Activated naive CD4-positive, alpha-beta T cell treated with anti-CD3 and anti-CD28 coated beads for 36 hours (primary cell): ENCODE measurements at places on chromosomes 5 and 9.
A peak's percentile ranks its signal among the peaks of the same experiment; 100 is the strongest.

DNA sequence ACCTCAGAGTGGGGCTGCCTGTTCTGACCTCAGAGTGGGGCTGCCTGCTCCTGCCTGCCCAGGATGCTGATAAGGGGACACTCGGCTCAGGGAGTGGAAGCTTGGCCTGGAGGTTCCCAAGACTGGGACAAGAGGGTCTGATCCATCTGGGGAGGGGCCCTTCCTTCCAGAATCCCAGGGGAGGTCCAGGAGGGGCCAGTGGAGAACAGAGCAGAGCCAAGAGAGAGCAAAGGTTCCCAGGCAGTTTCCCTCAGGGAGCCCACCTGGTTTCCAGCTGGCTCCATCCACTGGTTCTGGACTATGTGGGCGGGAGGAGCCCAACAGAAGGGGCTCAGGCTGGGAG, 49.1 kb upstream of the RNU6ATAC start:
- DNase-seq: no peak

GRCh38 chr9:36292641-36293040, 34.4 kb upstream of the GNE start:
- no peak for DNase-seq

DNA sequence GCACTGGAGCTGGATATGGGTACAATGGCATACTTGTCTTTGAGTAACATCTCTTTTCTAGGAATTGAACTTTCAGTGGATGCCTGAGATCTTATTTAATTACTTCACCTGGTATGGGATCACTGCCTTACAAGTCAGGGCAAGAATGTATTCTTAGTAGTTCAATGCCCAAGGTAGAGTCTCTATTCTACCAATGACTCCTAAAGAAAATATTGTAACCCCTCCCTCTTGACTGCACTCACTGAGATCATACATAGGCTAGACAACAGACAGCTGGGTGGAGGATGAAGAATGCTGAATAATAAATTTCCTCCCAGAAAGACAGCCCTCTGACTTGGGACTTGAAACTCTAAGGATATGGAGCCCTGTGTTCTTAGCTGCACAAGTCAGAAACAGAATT, 1216.3 kb upstream of the ACO1 start:
- no peak for DNase-seq

DNA sequence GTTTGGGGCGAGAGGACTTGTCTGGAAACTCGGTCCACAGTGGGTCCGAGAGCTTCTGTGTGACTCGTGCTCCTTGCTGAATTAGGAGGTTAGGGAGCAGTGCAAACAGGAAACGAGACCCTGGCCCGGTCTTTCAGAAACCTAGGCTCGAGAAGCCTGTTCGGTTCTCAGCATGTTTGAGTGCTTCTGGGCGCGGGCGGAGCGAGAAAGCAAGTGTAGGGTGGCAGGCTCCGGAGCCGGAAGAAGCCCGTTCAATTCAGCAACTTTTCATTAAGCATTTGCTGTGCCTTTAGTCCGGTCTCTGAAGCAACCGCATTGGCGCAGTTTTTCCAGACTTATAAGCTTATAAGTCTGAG, 547 bp downstream of the CLTA start:
- DNase-seq: peak; percentile 50

GRCh38 chr5:77167695-77168121, 42.8 kb upstream of the PDE8B start:
- no peak for DNase-seq

GRCh38 chr9:128120741-128121465, 6.6 kb downstream of the PTGES2 start:
- DNase-seq: no peak

- DNase-seq: no peak
Observed at GRCh38 chr9:97578846-97579245, 54.3 kb downstream of the TSTD2 start.

DNA sequence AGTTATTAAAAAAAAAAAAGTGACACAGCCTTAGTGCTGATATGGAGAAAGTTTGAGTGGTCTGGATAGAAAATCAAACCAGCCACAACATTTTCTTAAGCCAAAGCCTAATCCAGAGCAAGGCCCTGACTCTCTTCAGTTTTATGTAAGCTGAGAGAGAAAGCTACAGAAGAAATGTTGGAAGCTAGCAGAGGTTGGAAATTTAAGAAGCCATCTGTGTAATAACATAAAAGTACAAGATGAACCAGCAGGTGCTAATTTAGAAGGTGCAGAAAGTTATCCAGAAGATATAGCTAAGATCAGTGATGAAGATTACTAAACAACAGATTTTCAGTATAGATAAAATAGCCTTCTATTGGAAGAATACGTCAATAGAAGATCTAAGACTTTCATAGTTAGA, 102.9 kb downstream of the GHR start:
- no peak for DNase-seq

- no peak for DNase-seq
Observed at GRCh38 chr9:20725675-20726074, 41.6 kb downstream of the FOCAD start.

DNA sequence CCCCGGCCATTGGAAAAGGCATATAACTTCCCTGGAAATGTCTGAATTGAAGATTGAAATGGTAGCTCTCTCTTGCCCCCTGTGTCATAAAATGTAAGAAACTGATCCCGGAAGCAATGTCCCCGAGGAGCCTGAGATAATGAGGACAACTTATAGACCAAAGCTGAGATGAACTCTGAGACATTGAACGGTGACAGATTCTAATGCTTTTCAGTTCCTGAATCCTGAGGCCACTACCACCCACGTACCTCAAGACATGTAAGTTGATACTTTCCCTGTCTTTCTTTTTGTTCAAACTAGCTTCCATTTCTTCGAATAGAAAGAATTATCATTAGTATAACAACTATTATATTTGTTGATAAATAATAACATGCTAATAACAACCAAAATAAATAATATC, 51.0 kb downstream of the KIF4B start:
- DNase-seq: no peak
